CD4-positive, alpha-beta T cell treated with Interleukin-17A for 4 hours (primary cell): ENCODE measurements at places on chromosomes 4 and X.

GRCh38 chrX:22059775-22060174, 27.6 kb downstream of the PHEX start:
- no peak for DNase-seq

DNA sequence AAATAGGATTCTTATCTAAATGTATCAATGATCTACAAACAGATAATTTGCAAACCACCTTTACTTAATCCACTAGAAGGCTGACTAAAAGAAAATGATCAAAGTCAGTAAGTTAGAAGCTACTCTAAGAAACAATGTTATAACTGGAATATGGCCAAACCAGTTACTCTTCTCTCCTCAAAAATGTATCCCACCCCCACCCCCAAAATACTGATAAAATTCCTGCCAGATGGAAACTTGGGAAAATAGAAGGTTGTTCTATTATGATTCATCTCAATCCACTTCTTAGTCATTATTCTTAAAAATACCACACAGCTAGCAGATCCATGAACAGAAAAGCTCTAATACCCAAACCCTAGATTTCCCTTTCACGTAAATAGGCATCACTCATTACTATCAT, 206.4 kb downstream of the KLHL13 start:
- DNase-seq, result no peak

- DNase-seq, result no peak
Measured at GRCh38 chr4:2673157-2673556, 83.0 kb downstream of the TNIP2 start.

GRCh38 chr4:124902001-124902515, 189.5 kb upstream of the ANKRD50 start:
- no peak for DNase-seq

DNA sequence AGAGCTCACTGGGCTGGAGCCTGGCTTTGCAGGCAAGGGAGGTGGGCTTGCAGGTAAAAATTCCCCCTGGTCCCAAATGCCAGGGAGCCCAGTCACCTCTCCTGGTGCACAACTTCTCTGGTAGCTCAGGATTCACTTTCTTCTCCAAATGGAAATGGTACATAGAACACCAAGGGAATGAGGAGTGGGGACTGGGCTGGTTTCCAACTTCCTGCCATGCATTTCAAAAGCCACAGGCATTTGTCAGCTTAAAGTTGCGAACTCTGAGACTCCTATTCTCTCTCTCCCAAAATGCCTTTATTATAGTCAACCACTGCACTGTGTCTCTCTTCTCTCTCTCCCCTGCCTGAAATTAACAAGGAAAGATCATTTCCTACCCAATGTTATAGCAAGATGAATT, 177.3 kb downstream of the GRIA3 start:
- DNase-seq, result no peak

GRCh38 chrX:1582686-1583437, 8.5 kb upstream of the AKAP17A start:
- peak; percentile 75 for DNase-seq

GRCh38 chrX:124529786-124530185, 183.4 kb downstream of the SH2D1A start:
- no peak for DNase-seq

GRCh38 chrX:149037281-149037870, 467.7 kb downstream of the IDS start:
- no peak for DNase-seq

DNA sequence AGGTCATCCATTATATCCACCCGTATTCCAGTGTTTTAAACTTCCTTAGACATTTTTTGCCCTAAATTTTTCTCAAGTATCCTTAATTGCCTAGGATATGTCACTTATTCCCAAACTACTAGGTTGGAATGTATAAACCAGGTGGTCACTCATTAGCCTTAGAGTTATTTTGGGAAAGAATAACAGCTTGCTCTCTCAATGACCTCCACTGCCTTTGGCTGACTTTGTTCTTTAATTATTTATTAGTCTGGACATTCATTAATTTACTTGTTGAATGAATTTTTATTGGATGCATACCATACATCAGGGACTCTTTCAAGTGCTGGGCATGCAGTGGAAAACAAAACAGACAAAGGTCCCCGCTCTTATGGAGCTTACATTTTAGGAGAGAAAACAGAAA, 609.3 kb upstream of the IGFBP7 start:
- no peak for DNase-seq

- no peak for DNase-seq
Measured at GRCh38 chrX:112751076-112751475, 71.3 kb upstream of the LHFPL1 start.

GRCh38 chr4:42751587-42751986, 94.7 kb upstream of the ATP8A1 start:
- DNase-seq, result no peak

DNA sequence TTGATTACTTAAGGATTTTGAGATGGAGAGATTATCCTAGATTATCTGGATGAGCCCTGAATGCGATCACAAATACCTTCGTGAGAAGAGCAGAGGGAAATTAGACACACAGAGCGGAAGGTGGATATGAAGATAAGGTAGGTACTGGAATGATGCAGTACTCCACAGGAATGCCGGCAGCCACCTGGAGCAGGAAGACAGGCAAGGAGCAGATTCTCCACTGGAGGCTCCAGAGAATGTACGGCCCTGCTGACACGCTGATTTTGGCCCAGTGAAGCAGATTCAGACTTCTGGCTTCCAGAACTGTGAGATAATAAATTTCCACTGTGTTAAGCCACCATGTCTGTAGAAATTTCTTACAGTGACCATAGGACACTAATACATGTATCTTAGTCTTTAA, 79.4 kb upstream of the PITX2 start:
- DNase-seq, result no peak

DNA sequence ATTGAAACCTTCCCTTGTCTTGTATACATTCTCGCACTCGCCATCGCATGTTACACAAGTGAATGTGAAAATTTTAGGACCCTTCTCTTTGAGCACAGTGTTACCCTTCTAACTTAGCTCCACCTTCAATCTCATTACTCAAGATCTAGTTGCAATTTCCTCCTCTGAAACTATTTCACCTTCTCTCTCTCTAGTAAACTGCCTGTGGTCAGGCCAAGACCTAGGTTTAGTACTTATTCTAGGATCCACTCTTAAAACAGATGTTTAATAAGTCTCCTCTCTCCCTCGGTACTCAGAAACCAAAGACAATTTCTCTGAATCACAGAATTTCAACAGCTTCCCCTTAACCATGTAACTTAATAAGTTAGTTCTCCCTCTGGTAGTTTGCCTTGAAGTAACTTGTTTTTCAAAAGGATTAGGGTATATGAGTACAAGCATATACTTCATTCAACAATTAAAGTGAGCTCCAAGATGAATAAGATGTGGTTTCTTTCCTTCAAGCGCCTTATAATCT, 156.0 kb downstream of the SH3KBP1 start:
- no peak for DNase-seq

- DNase-seq, result no peak
Measured at GRCh38 chr4:52421811-52422213, 237.3 kb downstream of the USP46 start.
